ENCODE measurements at places on chromosomes 5 and 9.

DNA sequence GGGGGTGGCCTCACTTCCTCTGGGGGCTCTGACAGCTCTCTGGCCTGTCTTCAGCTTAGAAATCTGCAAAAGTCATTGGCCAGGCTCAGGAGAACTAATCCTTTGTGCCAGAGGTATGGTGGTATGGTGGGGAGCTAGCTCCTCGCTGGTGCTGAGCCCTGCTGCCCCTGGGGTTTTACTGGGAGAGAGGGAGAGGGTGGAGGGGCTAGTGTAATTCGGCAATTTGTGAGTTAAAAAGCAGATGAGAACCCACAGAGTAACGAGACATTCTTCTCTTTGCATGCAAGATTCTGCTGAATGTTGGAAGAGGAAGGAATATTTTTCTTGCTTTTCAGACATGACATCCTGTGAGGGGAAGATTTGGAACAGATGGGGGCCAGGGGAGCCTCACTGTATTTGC lies 65.5 kb upstream of the SPRY4 start:
- DNase-seq, result no peak

- no peak for DNase-seq
Measured at GRCh38 chr5:125660231-125660895, 762.8 kb upstream of the GRAMD2B start.

GRCh38 chr5:148585988-148586387 lies 68.3 kb downstream of the HTR4 start:
- no peak for DNase-seq

DNA sequence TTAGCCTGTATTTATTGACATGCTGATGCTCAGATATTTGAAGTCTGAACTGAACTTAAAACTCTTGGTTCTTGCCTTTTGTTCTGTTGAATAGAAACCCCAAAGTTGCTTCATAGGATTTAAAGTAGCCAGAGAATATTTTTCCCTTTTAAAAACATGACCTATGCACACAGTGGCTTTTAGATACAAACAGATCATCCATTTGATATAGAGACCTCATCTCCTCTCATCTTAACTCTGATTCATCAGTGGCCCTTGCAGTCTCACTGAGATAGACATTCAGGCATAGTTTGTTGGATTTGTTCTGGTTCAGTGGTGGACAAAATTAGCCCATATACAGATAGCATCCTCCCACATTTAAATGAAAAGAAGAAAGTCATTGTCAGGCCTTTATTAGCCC lies 43.5 kb upstream of the PJA2 start:
- DNase-seq, result no peak

- DNase-seq, result no peak
Measured at GRCh38 chr5:38249301-38249700, 9.1 kb upstream of the EGFLAM start.

DNA sequence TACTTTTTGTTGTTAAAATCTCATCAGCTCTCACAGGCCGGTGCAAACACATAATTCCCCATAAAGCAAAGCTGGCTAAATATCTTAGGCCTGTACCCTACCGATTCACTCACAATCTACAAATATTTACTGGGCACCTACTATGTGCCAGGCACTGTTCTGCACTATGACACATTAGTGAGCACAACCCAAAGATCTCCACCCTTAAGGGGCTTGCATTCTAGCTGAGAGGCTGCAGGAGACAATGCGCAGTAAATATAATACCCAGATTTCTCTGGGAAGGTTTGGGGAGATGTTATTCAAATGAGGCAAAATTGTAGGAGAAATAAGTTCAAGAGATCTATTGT lies 53.7 kb downstream of the FNBP1 start:
- no peak for DNase-seq

DNA sequence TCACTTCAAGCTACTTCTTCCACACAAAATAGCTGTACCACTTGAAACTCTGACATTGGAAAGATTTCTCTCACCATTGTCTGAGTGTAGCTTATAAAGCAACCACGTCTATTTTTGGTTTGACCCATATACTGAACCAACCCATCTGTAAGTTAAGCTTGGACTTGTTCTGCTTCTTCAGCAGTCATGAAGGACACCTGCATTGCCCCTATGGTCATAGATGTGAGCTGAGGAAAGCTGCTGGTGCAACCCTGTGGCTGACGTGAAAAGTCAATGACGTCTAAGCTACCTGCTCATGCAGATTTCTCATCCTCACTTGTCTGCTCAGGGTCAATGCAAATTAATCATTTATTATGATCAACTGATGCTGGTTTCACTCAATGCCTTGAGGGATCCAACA lies 417.4 kb downstream of the CETN3 start:
- DNase-seq, result no peak

DNA sequence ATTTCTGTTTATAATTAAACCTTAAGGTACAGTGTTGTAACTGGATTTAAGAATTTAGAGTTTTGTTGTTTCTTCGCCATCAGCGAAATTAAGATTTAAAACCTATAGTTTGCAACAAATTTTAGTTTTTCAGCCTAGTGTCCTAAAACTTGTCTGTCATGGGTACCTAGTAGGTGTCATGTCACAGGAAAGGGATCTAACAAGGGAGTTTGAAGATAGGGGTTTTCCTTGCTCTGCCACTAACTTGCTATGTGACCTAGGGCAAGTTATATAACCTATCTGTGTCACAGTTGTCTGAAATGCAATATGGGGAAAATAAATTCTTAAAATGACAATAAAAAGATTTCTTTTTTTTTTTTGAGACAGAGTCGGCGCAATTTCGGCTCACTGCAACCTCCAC lies 9.2 kb upstream of the ABL1 start:
- DNase-seq, result no peak

DNA sequence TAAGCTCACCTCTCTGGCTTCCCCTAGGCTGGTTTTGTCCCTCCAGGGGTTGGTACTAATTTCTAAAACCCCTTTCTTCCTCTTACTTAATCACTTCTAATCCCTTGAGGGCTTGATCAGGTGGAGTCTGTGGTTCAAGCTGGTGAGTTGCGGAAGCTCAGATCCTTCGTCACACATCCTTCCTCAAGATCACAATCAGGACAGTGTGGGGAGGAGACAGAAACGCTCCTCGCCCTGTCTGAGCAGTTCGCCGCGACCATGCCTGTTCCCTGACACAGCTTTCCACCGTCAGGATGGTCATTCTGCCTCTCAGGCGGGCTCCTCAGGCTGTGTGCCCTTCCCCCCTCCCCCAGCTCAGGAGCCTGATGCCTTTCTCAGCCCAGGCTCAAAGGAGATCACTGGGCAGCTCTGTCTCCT lies 24.3 kb downstream of the CPLX2 start:
- no peak for DNase-seq

- peak; percentile 86 for DNase-seq
Measured at GRCh38 chr9:35907711-35908503, 1.4 kb upstream of the SPAAR start.

DNA sequence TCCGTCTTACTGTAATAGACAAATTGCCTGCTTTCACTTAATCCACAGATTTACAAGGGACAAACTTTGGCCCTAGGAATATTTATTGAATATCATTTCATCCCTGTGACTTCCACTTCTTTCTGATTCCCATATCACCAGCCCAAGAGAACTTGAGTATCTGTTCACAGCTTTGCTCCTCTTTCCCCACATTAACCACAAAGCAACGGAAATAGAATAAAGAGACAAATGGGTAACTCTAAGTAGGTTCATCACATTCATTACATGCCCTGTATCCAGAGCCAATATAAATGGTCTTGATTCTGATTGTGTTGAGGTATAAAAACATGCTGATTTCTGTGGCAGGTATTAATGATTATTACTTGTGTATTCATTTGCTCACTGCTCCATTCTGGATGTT lies 41.9 kb downstream of the TMEM252 start:
- DNase-seq, result no peak

- peak; percentile 63 for DNase-seq
Measured at GRCh38 chr9:86946201-86947145, 833 bp downstream of the GAS1 start.

DNA sequence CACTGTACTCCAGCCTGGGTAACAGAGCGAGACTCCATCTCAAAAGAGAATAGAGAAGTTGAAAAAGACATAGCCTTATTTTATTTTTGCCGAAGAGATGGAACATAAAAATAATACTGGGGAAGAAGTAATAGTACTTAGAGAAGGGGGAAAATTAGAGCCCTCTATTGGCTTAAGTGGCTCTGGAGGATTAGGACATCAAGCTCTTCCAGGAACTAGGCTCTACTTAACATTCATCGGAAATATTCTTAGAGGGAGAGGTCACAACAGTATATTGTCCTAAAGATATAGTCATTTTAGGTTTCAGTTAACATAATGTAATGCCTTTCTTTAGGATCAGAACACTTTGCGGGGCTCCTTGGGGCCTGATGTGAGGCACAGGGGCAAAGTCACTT lies 86.0 kb upstream of the PLPP1 start:
- DNase-seq, result no peak

GRCh38 chr9:69397384-69398214 lies 72.6 kb downstream of the ENTREP1 start:
- no peak for DNase-seq

All from hindlimb muscle (tissue), 1 donor.